Lung microvascular endothelial cell (primary cell): ENCODE measurements at places on chromosomes 7 and 10. TPM values are rescaled to one million over a fixed set of nuclear protein-coding genes. Genes with fewer than 3 reads are reported as not detected.

The PRPS1L1 gene
- not detected in 2 replicates for total RNA-seq

The OR9A2 gene
- not detected in 2 replicates for total RNA-seq

The CDK1 gene
- total RNA-seq, result 9.9 and 23.5 TPM in 2 replicates

The CLCN1 gene
- not detected in 2 replicates for total RNA-seq

The GRK5 gene
- total RNA-seq, result 27.2 and 33.7 TPM in 2 replicates

The ASAH2 gene
- 0.22 and 0.79 TPM in 2 replicates for total RNA-seq

The CYP26C1 gene
- total RNA-seq, result 0.44 and 1.6 TPM in 2 replicates

The MKI67 gene
- 2.4 and 8.5 TPM in 2 replicates for total RNA-seq

The NYAP1 gene
- total RNA-seq, result 2.0 and 6.3 TPM in 2 replicates

The ZCCHC24 gene
- 2.8 and 4.0 TPM in 2 replicates for total RNA-seq

The MLXIPL gene
- not detected in 2 replicates for total RNA-seq

The MMP21 gene
- total RNA-seq, result 0.22 and 3.2 TPM in 2 replicates

The AS3MT gene
- 0.60 and 0.65 TPM in 2 replicates for total RNA-seq

The CUBN gene
- 3.1 and 4.2 TPM in 2 replicates for total RNA-seq

The CPVL gene
- 0.22 and 0.40 TPM in 2 replicates for total RNA-seq

The EPO gene
- total RNA-seq, result not detected in 2 replicates

The VWA2 gene
- total RNA-seq, result not detected in 2 replicates

The GLI3 gene
- total RNA-seq, result under 0.01 and 0.44 TPM in 2 replicates

The CALML3 gene
- not detected in 2 replicates for total RNA-seq

The ATG9B gene
- total RNA-seq, result under 0.01 TPM in 1 of 2 replicates, not detected in the other

The NPTX2 gene
- 0.60 and 4.6 TPM in 2 replicates for total RNA-seq

The FBXO24 gene
- total RNA-seq, result under 0.01 and 0.20 TPM in 2 replicates

The ADIRF gene
- 10.1 and 37.7 TPM in 2 replicates for total RNA-seq

The BAIAP2L1 gene
- under 0.01 and 0.22 TPM in 2 replicates for total RNA-seq

The VPS41 gene
- 37.9 and 39.9 TPM in 2 replicates for total RNA-seq

The POU6F2 gene
- total RNA-seq, result not detected in 2 replicates
